ENCODE measurements at places on chromosomes 3 and 15.
A peak's percentile ranks its signal among the peaks of the same experiment; 100 is the strongest.

DNA sequence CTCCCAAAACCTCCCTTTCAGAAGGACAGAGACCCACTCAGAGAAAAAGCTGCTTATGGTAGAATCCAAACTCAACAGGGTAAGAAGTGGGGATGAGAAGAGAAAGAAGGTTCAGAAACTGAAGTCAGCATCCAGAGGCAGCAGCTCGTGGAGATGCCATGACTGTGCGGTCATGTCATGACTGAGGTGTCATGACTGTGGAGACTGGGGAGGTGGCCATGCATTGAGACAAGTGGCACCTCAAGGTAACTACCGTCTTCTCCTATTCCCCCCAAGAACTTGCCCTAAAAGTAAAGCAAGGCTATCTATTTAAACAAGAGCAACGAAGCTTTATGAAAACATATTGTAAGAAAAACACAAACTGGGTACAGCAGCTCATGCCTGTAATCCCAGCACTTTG is 15.1 kb downstream of the CHRNA3 start:
- DNase-seq: no peak

DNA sequence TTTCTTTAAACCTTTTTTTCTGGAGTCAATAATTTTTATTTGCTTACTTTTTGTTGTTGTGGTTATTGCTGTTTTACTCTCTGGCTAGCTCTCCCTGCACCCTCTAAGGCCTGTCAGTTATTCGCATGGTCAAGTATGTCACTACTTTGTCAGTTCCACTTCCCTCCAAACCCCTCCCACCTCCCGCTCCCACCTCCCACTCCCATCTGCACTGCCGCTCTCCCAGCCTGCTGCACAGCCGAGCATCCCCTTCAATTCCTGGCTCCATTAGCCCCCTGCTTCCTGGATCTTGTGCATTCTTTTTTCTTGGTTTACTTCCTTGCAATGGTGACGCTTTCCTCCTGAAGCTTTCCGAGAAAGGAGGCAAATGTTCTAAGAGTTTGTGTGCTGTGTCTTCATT is 218.0 kb downstream of the XXYLT1 start:
- DNase-seq: no peak

DNA sequence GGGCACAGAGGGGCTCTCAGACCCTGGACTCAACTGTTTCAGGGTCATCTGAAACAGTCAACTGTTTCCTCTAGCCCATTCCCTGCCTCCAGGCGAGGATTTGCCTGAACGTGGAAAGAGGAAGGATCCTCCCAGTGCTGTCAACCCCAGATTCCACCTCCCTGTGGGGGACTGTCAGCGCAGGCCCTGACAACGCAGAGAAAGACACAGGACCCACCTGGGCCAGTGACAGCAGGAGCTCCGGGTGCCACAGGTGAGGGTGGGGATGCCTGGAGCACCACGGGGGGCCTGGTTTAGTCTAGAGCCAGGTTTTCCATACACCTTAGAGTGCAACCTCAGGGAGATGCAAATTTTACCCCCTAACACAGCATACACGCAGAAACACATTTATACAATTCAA is 19.5 kb upstream of the LAMP3 start:
- DNase-seq: no peak

DNA sequence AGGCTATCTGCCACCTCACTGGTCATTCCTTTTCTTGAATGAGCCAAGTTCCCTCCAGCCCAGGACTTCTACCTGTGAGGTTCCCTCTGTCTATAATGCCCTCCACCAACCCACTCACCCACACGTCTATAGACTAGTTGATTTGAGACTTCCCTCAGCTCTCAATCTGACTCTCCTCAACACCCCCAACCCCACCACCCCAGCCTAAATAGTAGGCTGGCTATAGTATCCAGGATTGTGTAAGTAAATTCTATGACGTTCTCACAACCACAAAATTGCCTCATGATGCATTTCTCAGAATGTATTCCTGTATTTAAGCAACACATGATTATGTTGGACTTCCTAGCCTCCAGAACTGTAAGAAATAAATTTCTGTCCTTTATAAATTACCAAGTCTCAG is 2.2 kb downstream of the PLSCR1 start:
- DNase-seq: peak; percentile 65

DNA sequence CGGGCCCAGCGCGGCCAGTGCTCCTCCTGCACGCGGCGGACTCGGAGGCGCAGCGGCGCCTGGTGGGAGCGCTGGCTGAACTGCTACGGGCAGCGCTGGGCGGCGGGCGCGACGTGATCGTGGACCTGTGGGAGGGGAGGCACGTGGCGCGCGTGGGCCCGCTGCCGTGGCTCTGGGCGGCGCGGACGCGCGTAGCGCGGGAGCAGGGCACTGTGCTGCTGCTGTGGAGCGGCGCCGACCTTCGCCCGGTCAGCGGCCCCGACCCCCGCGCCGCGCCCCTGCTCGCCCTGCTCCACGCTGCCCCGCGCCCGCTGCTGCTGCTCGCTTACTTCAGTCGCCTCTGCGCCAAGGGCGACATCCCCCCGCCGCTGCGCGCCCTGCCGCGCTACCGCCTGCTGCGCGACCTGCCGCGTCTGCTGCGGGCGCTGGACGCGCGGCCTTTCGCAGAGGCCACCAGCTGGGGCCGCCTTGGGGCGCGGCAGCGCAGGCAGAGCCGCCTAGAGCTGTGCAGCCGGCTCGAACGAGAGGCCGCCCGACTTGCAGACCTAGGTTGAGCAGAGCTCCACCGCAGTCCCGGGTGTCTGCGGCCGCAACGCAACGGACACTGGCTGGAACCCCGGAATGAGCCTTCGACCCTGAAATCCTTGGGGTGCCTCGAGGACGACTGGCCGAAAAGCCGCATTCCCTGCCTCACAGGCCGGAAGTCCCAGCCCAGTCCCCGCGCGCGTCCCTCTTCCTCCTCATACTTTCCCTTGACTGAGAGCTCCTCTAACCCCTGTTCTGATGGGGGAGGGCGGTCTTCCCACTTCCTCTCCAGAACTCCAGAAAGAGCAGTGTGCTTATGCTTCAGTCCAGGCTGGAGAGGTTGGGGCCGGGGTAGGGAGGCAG is 1.4 kb upstream of the IL17RC start:
- DNase-seq: peak; percentile 19

GRCh38 chr3:197736010-197736490 is 654 bp downstream of the RUBCN start:
- DNase-seq: no peak

- no peak for DNase-seq
Observed at GRCh38 chr3:189262746-189263145, 91.0 kb downstream of the TPRG1 start.

DNA sequence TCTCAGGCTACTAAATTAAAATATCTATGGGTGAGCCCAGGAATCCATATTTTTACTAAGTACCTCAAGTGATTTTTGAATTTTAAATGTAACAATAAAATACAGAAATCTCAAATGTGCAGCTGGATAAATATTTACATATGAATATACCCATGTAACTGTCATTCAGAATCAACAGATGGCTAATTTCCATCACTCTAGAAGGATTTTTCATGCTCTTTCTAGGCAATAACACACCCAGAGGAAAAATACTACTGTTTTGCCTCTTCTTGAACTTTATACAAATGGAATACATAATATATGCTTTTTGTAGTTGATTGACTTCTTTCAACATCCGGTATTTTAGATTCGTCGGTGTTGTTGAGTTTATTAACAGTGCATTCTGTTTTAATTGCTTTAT is 601.3 kb upstream of the NECTIN3 start:
- DNase-seq: no peak

DNA sequence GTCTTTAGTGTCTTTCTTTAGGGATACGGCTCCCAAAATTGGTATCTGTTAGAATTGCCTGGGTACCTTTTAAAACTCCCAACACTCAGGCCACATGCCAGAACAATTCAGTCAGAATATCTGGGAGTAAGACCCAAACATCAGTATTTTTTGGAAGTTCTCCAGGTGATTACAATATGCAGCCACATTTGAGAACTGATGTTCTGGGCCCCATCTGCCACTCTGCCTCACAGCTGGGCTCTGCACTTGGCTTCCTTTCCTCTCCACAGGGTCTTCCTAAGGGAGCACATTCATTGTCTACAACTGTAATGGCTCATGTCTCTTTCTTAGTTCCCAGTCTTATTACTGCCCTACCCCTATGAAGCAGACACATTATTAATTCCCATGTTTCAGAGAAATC is 394.5 kb downstream of the MFSD1 start:
- DNase-seq: no peak

- no peak for DNase-seq
Observed at GRCh38 chr3:38728008-38728407, 78.5 kb upstream of the SCN5A start.

DNA sequence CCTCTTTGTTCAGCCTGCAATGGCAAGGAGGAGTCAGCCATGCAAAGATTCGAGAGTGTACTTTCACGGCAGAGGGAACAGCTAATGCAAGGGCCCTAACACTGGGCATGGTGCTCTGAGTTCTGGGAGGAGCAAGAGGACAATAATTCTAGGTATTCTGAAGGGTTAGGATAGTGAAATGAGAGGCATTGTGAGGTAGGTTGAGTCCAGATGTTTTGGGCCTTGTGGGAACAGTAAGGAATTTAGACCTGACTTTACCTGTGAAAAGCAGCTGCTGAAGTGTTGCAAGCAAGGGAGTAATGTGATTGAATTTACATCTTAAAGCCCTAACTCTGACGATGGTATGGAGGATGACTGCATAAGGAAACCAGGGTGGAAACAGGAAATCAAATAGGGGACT is 211.6 kb downstream of the CNTN3 start:
- no peak for DNase-seq

- DNase-seq: no peak
Observed at GRCh38 chr15:90681480-90681879, 35.7 kb upstream of the BLM start.

DNA sequence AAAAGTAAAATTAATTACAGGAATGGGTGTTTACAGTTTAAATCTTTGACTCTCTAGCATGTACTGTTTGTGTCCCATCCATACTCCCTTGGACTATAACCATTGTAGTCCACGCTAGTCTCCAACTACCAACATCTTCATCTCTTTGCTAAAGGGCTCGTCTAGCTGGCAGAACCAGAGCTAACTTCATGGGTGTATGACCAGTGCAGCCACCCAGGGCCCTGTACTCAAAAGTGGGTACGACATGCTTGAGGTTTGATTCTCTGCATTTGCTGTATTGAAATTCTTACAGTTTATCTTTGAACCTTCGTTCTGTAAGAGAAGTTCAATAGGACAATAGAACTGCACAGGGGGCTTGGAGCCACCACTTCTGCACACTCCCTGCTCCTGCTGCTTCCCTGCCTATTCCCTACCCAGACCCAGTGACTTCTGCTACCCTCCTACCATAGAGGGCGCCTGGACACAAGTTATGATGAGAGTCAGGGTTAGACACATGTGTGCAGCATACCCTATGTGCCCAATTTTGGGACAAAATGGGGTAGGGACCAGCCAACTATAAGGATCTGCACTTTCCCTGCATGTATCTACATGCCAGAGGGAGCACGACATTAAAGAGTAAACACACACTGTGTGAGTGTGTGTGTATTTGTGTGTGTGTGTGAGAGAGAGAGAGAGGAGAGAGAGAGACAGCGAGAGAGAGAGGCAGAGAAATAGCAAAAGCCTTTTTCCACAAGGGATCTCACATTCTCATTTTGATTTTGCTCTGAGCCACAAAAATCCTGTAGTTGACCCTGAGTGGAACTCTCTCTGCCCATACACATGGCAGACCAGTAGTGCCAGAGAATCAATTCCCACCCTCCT is 59.0 kb upstream of the NECTIN3 start:
- DNase-seq: no peak

DNA sequence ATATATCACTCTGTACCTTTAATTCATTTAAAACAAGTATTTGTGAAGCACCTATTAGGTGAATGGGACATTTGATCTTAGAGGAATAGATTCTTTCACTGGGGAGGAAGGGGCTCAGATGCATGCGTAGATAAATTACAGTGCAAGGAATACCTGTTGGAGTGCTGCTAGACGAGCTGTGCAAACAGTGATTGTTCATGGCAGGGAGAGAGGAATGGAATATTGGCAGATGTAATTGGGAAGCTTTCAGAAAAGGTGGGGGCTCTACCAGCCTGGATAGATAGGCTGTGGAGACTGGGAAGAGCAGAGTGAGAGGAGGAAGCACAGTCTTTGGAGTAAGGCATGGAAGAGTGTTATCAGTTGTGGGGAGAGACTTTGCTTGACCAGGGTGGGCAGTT is 116.8 kb downstream of the AKAP13 start:
- DNase-seq: no peak

DNA sequence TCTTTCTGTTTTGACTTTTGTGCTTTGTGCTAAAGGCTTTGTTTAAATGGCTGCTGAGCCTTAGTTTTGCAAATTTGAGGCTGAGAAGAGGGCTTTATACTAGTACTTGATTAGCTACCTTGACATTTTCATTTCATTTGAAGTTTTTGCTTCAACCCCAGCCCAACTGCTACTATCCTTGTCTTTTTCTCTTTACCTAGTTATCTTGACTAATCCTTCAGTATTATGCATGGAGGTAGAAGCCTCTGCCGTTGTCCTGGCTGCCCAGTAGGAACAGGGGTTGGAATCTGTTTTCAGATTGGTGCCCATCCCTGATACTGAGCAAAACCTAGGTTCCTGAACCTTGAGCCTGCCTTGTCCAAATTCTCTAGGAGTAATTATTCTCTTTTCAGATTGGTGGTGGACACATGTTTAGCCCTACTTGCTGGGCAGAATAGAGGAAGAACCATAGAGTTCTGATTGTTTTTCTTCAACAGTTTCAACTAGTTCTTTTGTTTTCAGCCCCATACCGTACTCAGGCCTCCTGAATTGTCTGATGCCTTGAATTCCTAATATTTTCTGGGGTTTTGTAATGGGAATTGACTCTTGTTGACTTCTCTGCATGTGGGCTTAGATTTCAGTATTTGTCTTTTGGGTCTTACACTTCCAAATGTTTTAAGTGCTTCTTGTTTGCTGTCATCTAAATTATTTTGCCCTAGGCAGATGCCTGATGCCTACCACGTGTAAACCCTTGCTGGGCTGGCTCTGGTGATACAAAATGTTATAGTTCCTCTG is 143.2 kb downstream of the DOCK3 start:
- no peak for DNase-seq

- DNase-seq: no peak
Observed at GRCh38 chr3:12893247-12893646, 51.9 kb upstream of the RPL32 start.

GRCh38 chr3:45667569-45667934 is 21.6 kb upstream of the SACM1L start:
- DNase-seq: no peak

GRCh38 chr3:188589771-188590170 is 435.8 kb downstream of the LPP start:
- DNase-seq: no peak

GRCh38 chr15:36682101-36682500 is 102.7 kb downstream of the CDIN1 start:
- DNase-seq: no peak

- DNase-seq: no peak
Observed at GRCh38 chr3:13497386-13497785, 17.3 kb downstream of the HDAC11 start.

GRCh38 chr15:65540314-65540713 is 10.1 kb downstream of the HACD3 start:
- no peak for DNase-seq

- DNase-seq: no peak
Observed at GRCh38 chr15:96150254-96150653, 180.2 kb upstream of the NR2F2 start.

GRCh38 chr15:35013370-35013769 is 25.3 kb upstream of the ZNF770 start:
- DNase-seq: no peak
